ENCODE measurements at places on chromosomes 6 and 20.

DNA sequence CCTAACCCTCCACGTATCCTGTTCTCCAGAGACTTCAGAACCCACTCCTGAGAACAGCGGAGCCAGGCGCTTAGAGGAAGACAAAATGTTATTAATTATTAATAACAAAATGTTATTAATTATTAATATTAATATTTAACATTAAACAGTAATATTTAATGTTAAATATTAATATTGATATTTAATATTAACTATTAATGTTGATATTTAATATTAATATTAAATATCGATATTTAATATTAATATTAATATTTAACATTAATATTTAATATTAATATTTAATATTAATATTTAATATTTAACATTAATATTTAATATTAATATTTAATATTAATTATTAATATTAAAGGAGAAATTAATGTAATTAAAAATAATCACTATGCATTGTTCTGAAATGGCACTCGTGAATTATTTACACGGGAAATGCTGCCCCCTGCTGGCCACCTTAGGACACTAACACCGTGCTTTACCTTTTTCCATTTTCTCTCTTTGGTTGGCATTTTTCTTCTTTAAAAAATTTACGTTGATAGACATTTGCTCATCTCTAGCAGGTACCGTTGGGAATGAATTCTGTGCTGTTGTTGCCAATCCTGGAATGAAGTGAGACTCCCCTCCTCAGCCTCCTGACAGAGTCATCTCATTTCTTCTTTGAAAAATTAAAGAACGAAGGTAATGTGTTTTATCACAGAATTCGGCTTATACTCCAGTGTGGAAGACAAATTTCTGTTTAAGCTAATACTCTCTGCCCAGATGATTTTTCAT, 7.5 kb upstream of the GGTLC1 start:
- peak; percentile 41 for DNase-seq

GRCh38 chr6:41872147-41872546, 23.0 kb downstream of the USP49 start:
- no peak for DNase-seq

- DNase-seq: peak; percentile 87
Observed at GRCh38 chr20:49699200-49699992, 14.3 kb downstream of the B4GALT5 start.

DNA sequence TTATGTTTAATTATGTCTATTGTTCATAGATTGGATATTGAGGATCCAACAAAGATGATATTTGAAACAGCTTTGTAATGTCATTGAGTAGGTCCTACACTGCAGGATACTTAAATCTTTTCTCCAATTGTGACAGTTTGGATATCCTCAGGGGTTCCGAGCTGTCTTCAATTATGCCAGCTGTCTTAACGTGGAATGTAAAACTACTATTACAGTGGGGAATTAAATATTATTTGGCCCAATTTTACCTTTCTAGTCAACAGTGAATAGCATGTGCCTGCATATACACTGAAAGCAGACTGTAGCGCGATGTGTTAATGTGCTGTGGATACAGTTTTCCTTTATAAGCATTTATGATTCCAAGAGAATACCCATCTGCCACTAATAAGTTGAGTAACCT, 156.9 kb downstream of the GRIK2 start:
- DNase-seq: no peak

GRCh38 chr20:327186-328026, 2.1 kb downstream of the SOX12 start:
- DNase-seq: peak; percentile 92

DNA sequence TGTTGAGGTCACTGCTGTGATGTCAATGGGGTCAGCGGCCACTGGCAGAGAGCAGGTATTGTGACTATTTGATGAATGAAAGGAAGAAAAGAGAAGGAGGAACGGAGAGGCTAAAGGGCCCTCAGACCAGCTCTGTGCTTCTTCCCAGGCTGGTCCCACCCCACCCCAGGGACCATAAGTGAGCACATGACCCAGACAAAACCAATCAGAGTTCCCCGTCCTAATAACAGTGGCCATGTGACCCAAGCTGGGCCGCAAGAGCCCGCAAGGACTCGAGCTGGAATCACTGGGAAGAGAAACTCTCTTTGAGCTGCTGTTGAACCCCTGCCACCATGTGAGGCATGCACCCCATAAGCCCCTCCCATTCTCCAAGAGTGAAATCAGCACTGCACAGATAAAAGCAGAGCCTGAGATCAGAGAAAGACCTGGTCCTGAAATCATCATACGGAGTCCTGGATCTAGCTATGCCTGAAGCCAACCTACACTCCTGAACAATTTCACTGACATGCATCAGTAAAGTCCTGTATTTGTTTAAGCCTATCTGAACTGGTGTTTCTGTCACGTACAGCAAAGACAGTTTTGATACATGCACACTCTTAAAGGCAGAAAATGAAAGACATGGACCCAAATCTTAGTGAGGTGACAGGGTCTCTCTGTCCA, 90.2 kb downstream of the PREX1 start:
- no peak for DNase-seq

DNA sequence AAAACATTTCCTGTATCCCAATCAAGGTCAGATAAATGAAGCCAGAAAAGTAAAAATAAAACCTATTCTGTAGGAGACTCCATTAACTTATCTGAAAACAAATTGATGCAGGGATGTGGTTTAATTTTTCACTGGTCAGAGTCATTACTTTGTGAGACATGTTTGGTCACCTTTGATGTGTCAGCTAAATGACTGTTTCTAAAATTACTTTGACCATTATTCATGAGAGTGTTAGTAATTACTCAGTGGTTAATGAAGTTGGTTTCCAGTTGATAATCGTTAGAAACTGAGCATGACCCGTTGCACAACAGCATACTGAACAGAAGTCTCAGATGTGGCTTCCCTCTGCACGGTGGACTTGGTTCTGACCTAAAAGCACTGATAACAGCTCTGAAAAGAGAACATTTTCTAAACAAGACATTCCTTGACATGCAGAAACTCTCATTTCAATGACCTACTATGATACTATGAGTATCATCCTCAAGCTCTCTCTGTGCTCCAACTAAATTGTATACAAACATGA, 410.5 kb upstream of the RNF217 start:
- DNase-seq: no peak

- no peak for DNase-seq
Observed at GRCh38 chr6:159535656-159536350, 157.2 kb downstream of the SOD2 start.

DNA sequence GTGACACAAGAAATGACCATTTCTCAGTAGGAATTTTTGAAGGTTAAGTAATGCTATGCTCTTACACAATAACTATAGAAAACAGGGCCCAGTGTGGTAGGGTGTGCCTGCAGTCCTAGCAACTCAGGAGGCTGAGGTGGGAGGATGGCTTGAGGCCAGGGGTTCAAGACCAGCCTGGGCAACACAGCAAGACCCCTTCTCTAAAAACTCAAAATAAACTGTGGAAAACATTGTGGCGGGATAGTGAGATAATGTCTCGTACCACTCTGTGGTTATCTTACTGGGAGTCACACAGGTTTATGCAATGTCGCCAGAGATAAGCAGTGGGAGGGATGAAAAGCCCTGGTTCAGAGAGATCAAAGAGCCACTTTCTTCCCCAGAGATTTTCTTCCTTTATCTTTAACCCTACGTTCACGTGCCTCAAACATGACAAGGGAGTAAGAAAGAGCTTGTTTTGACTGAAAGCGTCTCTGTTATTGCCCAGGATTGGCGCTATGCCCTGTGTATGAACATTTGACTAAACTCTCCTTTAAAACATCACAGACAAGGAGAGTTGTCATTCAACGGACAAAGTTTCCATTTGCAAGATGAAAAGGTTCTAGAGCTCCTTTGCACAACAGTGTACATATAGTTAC, 13.9 kb downstream of the GCM1 start:
- no peak for DNase-seq

Measured in RPMI7951 (cell line).